Stimulated activated CD8-positive, alpha-beta memory T cell treated with anti-CD3 and anti-CD28 coated beads, Interleukin-7, amount 100 ng/mL, for 1 hour (primary cell): ENCODE measurements at places on chromosomes 1 and 21.

DNA sequence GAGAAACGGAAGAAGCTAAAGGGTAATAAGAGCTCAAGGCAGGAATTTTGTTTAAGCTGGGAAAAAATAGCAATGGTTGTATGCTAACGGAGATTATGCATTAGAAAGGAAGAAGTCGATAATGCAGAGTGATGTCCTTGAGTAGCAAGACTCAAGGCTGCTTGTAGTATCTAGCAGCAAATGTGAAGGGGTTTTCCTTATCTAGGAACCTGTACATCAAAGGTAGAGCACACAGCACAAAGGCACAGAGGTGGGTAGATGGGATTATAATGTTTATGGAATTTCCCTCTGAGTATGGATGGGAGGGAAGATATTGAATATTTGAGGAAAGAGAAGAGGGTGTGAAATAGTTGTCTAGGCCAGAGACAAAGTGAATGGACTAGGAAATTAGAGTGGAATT lies 114.1 kb downstream of the PROX1 start:
- no peak for DNase-seq

DNA sequence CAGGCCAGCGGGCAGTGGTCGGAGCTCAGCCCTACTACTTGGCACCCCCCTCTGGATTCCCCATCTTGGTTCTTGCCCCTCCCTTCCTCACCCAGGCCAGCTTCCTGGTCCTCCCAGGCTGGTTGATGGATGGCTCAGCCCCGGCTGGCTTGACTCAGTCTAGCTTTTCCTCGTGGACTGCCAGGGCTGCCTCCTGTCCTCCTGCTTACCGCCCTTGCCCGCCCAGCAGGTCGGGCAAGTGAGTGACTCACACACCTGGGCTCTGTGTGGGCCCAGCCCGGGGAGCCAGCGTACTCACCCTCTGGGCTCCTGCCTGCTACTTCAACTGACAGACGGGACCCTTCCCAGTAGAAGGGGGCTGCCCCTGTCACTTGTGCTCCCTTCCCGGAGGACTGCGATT lies 19.5 kb upstream of the ARHGEF10L start:
- no peak for DNase-seq

GRCh38 chr1:239870194-239870593 lies 221.5 kb upstream of the FMN2 start:
- no peak for DNase-seq

- DNase-seq, result no peak
These were observed 17.6 kb upstream of the PARP1 start for GRCh38 chr1:226425431-226426031.

DNA sequence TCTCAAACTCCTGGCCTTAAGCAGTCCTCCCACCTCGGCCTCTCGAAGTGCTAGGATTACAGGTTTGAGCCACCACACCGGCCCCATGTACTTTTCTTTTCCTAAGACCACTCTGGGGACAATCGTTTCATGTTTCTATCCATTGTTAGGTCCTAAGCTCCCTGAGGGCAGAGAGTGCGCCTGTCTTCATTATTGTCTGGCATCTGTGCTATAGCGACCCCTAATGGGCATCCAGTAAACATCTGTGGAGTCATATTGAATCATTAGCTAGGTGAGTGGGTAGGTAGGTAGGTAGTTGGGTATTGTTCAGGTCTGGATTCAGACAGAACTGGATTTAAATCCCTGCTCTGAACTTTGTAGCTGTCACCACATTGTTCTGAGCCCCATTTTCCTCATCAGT lies 66.1 kb downstream of the TMEM53 start:
- DNase-seq, result no peak

DNA sequence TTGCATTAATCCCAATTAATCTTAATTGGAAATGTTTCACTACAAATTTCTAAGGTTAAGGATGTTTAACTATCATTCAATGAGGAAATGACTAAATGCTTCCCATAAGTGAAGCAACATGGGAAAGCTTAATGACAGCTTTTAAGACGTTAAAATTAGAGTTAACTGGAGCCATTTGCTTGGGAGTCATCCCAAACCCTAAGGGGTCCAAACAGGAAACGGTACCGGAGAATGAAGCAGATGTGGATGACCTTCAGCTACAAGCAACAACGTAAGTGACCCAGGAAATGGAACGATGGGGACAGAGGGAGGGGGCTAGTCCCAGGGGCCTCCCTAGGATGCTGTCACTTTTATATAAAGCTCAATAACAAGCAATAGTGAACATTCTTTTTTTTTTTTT lies 62.2 kb downstream of the CAPZB start:
- no peak for DNase-seq

GRCh38 chr1:26200413-26200812 lies 10.0 kb downstream of the CATSPER4 start:
- no peak for DNase-seq

GRCh38 chr1:91799159-91799558 lies 86.8 kb downstream of the TGFBR3 start:
- DNase-seq, result no peak

GRCh38 chr1:226898246-226898645 lies 27.8 kb downstream of the PSEN2 start:
- DNase-seq, result no peak

DNA sequence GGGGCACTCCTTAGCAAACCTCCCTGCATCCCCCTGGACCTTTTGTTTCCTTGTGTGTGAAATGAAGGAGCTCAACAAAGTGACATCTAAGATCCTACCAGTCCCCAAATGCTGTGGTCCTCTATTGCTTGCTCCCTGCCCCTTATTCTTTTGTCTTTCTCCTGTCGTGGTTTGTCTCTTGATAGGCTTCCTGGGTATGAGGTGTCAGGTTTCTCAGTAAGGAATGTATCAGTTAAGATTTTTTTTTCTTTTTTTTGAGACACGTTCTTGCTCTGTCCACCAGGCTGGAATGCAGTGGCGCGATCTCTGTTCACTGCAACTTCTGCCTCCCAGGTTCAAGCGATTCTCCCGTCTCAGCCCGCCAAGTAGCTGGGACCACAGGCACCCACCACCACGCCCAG lies 16.8 kb downstream of the CNIH3 start:
- DNase-seq, result no peak

DNA sequence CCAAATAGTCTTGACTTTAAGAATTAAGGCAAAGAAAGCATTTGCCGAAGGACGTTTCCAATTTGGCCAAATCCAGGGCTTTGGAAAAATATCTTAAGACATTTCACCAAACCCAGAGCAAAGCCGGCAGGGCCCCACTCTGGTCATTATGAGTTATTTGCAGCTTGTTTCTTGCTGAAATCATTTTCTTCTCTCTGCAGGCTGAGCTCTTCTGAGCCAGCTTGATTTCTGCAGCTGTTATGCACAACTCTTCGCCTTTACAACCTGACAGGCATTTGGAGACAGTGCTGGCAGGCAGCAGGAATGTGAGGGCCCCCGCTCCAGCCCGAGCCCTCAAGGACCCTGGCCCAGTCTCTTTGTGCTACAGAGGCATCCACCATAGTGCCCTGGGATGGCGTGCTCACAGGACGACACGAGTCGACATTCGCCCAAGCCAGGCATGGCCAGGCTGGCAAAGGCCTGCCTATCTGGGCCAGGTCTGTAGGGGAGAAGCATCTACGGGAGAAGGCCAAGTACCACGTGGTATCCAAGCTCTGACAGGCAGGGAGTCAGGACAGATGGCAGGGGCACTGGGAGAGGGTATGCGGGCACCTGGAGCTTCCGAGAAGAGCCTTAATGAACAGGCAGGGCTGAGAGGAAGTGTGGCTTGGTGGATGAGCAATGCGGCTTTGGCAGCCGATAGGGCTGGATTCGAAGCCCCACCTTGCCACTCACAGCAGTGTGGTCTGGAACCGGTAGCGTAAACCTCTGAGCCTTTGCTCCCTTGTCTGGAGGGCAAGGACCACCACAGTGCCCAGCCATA lies 32.3 kb downstream of the SYF2 start:
- DNase-seq, result no peak

DNA sequence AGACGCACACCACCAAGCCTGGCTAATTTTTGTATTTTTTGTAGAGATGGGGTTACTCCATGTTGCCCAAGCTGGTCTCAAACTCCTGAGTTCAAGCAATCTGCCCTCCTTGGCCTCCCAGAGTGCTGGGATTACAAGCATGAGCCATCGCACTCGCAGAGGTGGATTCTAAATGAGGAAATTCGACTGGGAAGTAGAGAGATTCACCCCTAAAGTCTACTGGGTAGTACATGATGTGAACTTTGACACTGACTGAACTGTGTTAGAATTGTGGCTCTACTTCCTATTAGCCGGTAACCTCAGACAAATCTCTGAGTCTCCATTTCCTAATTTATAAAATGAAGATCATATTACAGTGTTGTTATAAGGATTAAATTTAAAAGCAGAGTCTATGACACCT lies 276.0 kb upstream of the NR5A2 start:
- DNase-seq, result no peak

GRCh38 chr21:16533692-16534407 lies 804.1 kb downstream of the USP25 start:
- DNase-seq, result no peak

GRCh38 chr1:175182201-175182746 lies 10.3 kb downstream of the KIAA0040 start:
- DNase-seq, result no peak

DNA sequence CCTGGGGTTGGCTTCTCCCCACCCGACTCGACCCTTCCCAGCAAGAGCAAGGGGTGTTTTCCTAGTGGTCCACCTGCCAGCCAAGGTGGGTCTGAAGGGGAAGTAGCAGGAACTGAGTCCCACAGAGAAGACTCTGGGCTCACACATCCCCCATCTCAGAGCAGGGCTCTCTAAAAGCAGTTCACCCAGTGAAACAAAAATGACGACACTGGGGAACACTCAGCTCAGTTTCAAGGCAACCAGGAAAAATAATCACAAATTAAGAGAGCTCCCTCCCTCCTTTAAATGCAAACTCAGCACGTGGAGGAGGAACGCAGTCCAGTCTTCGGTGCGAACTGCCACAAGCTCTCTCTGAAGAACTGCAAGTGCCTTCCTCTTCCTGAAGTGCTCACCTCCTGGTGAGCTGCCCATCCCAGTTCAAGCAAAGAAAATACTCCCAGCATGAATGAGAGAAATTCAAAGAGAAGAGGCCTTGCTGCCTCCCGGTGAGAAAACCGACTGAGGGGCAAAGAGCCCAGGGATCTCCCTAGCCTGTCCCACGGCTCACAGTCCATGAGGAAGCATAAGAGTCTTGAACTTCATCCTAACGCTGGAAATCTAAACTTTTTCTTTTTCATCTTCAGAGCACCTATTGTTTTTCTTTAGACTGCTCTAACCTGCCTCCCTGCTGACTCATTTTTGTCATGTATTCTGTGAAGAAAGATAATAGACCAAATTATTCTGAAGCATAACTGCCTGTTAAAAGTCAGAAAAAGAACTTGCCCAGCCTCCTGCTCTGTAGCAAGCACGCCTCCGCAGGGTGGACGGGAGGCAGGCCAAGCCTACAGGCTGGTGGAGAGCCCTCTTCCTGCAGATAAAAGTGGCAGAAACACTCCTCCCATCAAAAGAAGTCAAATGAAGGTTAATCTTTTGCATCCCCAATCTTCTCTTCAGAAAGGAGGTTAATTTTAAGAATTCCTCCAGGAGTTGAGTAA lies 281.4 kb downstream of the HHIPL2 start:
- DNase-seq, result no peak

DNA sequence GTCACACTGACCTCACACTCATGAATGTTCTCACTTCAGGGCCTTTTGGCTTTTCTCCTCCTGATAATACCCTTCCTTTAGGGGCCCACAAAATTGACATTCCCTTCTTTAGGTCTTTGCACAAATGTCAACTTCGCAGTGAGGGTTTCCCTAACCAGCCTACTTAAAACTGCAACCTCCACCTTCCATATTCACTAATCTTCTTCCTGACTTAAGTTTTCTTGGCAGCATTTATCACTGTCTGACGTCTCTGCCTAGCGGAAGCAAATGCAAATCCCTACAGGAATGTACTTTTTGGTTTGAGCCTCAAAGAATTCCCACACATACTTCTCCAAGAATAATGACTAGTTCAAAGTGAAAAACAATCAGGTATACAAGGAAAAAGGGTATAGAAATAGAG lies 32.8 kb downstream of the INTS7 start:
- no peak for DNase-seq

DNA sequence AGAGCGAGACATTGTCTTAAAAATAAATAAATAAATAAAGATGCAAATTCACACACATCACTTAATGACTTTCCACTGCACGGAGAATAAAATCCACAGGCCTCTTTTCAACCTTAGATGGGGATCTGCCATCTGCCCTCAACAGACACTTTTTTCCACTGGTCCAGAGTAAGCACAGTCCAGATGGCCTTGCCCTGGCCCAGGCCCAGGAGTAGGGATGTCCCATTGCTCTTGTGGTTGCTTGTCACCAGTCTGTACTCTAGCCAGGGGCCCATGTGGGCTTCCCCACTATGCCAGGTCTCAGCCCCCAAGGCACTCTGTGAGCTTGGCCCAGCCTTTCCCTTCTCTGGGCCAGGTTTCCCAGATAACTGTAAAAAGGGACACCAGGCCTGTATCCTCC lies 17.4 kb downstream of the PLOD1 start:
- no peak for DNase-seq

DNA sequence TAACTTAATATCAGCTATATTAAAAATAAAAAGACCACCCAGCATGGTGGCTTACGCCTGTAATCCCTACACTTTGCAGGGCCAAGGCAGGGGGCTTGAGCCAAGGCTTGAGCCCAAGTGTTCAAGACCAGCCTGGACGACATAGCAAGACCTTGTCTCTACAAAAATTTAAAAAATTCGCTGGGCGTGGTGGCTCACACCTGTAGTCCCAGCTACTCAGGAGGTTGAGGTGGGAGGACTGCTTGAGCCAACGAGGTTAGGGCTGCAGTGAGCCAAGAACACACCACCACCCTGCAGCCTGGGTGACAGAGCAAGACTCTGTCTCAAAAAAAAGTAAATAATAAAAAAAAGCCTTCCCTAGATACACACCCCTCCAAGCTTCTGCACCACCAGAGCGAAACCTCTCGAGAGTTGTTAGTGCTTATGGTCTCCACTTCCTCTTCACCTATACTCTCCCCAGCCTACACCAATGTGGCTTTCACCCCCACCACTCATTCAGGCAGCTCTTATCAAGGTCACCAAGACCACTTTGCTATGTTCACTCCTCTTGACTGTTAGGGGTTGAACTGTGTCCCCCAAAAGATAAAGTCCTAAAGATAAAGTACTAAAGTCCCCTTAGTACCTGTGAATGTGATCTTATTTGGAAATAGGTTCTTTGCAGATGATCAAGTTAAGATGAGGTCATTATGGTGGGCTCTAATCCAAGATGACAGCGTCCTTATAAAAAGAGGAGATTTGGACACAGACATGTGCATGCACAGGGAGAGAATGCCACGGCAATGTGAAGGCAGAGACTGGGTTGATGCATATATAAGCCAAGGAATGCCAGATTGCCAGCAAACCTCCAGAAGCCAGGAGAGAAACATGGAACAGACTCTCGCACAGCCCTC lies 6.8 kb upstream of the PPP1R15B start:
- no peak for DNase-seq

GRCh38 chr1:100478816-100479215 lies 59.1 kb upstream of the GPR88 start:
- no peak for DNase-seq

GRCh38 chr1:175169286-175170018 lies 23.1 kb downstream of the KIAA0040 start:
- DNase-seq, result no peak

DNA sequence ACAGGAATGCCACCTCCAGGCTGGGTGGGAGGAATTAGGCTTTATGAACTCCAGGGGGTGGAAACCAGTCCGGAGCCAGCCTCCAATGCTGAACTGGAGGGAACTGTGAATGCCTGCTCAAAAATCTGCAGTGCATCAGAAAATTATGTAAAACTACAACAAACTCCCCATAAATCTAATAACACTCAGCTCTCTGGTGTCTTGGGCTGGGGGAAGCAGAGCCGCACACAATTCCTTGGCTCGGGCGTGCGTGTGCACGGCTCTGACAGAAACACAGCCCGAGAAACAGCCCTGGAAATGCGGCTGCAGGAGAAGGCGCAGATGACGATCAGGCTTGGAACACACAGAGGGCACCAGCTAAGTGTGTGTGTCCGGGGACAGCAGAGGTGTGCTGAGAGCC lies 127.6 kb upstream of the VAMP3 start:
- DNase-seq, result no peak
